GM12864 (cell line): ENCODE measurements at places on chromosomes 6 and 20.
A peak's percentile ranks its signal among the peaks of the same experiment; 100 is the strongest.

GRCh38 chr6:129936329-129937165, 75.4 kb upstream of the TMEM244 start:
- peak; percentile 10 for DNase-seq

- DNase-seq = no peak
Observed at GRCh38 chr6:167314180-167314821, 10.6 kb upstream of the TTLL2 start.

DNA sequence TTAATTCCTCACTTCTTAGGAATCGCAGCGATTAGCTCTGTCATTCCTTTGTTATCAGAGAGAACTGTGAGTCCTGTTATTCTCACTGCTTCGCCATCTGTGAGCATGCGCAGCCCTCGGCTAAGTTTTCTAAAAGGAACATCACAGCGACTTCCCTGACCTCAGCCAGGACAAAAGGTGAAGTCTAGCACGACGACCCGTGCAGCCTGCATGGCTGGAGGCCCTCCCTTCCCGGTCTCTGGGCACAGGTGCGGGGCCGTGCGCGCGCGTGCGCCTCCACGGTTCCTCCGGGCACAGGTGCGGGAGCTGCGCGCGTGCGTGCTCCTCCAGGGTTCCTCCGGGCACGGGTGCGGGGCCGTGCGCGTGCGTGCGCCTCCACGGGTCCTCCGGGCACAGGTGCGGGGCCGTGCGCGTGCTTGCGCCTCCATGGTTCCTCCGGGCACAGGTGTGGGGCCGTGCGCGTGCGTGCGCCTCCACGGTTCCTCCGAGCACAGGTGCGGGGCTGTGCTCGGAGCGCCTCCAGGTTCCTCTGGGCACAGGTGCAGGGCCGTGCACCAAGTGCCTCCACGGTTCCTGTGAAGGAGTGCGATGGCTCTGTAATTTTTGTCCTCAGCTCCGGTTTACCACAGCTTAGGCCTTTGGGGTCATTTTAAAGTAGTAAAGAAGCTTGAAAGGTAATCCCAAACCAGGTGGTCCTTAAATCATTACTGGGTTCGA, 212.3 kb downstream of the ERMARD start:
- DNase-seq = no peak

DNA sequence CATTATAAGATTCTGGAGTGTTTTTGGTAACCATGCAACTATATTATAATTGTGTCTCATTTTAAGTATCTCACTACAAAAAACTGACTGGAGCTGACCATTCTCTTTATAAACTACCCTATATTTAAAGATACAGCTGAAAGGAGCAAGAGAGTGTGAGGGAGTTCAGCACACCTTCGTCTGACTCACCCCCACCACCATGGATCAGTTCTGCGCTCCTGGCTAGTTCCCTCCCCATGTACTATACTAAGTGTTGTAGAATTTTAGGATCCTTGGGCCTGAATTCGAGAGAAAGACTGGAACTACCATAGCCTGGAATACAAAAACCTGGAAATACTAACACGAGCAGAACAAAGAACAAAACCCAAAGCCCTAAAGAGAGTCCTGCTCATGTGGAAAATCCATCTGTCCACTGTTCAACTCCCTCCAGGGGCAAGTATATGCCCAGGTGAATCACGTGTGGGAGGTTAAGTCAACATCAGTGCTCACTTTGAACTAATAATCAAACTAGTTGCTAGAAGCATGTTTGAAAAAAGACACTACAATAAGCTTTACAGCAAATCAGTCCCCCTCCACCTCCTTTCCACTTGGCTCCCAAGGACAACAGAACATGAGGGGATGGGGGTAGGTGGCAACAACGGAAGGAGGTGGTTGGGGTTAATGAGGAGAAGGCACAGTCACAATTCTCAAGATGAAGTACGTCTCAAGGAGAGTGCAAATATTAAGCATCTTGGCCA, 46.8 kb downstream of the ELOVL5 start:
- DNase-seq = no peak

DNA sequence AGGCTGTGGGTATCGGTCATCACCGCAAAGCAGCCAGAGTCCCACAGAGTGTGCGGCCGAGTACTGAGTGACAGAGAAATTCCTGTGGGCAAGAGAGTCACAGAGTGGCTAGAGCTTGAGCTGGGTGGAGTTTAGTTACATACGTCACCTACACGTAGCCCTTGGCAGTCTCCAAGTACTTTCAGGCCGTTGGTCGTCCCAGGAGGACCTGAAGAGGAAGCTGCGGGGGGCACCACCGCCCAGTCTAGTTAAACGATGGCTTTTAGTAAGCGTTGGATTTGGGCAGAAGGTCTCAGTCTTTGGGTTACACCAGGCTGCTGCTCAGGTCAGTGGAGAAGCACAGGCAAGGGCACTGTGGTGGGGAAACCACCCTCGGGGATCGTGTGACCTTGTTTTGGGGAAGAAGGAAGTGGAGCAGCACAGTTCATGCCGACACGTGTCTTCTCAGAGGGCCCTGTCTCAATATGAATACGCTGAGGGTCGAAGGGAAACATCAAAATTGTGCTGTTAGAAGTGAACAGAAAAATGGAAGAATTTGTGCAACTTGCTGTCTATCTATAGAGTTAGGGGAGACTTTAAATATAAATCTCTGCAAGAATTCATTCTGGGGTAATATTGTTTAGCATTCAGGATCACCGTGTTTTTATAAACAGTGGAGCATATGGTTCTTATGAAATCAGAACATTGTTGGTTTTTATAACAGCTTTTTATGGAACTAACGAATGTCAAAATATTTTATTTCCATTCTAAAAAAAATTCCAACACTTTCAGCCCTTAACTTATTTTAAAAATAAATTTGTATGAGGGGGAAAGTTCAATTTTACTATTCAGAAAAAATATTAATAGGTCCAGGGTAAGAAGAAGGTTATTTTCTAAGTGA, 28.6 kb downstream of the KIF25 start:
- DNase-seq = no peak

DNA sequence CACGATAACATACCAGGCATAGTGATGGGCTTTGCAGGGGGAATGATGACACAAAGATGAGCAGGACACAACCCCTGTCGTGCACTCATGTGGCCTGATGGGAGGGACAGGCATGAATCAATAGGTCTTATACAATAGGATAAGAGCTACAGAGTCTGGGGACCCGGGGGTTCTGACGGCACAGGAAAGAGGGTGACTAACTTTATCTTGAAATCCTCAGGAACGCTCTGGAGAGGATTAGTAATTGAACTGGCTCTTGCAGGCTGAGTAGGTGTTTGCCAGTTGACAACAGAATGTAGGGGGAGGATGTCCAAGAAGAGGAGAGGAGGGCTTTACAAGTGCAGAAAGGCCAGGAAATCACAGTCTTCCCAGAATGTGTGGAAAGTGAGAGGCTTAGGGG, 219.9 kb upstream of the ECI2 start:
- DNase-seq = no peak

GRCh38 chr6:48147051-48147450, 36.1 kb upstream of the PTCHD4 start:
- no peak for DNase-seq

- DNase-seq = no peak
Observed at GRCh38 chr6:130359736-130360135, 6.1 kb upstream of the TMEM200A start.

DNA sequence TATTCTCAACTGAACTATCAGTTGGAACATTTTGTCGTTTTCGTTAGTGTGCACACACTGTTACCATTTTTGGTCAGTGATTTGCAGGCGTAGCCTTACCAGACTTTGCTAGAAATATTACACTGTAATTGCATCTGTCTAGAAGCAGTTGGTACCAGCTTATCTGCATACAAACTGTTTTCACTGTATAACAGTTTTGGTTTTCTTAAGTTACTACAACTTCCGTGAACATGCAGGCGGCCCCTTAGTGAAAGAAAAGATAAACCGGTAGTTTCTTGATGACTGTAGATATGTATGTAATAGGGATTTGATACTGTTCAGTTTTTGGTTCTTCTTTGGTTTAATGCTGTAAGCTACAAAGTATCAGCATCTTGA, 1.3 kb downstream of the DSTN start:
- DNase-seq = peak; percentile 18

GRCh38 chr6:101395345-101395744, 1.8 kb downstream of the GRIK2 start:
- DNase-seq = no peak

DNA sequence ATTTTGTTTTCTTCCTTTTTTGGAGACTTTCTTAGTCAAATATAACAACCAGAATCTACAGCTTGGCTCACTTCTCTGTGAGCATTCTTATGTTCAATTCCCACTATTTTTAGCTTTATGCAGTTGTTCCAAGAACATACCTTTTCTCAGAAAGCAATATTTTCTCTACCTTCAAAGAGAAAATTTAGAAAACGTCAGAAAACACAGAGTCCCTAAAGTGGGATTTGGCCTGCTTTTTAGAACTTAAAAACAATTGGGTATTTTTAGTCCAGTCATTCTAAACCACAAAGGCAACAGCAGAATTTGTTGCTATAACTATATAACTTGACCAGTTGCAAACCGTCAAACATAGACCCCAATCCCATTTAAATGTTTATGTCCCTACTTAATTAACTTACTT, 133.1 kb downstream of the MOXD1 start:
- no peak for DNase-seq

DNA sequence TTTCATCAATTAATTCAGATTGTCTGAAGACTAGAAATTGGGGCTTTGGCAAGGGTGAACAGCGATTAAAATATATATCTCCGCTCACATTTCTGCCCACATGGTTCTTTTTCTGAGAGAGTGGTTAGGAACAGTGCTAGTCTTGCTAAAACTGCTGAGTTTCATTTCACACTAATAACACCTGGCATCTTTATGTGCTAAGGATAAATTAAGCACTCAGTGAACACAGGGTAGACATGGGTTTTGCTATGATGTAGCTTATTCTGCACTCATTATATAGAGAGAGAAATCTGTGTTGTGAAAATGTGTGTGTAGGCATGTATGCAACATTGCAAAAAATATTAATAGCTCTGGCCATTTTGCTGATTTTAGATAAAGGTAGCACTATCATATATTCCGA, 623.4 kb upstream of the FLRT3 start:
- no peak for DNase-seq

DNA sequence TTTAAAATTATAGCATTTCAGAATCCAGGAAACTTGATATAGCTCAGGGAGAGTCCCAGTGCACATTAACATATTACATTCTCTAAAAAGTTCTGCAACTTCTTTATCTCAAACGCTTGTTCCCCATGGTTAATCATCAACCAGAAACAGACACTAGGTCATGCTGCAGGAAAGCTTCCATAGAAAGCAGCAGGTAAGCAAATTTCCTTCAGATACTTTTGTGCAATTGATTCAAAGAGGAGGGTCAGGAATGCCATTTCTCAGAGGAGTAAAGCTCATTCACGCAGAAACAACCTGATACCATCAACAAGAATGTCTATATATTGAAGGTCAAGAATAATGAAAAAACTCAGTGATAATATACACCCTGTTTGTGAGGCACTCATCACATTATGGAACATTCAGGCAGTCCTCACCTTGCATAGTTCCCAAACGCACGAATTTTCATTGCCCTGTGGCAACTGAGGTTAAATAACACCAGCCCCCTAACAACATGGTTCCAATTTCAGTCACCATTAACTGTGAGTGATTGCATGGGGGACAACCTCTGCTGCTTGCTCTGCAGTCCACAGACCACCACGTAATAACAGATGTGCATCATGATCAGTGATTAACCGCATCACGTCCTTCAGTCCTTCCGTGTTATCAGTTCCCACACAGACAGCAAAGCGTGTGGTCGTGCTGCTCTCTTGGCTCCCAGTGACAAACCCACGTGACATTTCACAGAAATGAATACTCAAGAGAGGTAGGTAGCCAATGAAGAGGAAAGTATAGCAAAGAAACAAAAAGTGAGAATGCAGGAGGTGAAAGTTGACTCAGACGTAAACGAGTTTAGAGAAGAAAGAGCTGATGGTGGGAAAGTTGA, 95.7 kb downstream of the LY86 start:
- peak; percentile 87 for DNase-seq

GRCh38 chr20:12063106-12063684, 145.5 kb downstream of the BTBD3 start:
- DNase-seq = no peak

DNA sequence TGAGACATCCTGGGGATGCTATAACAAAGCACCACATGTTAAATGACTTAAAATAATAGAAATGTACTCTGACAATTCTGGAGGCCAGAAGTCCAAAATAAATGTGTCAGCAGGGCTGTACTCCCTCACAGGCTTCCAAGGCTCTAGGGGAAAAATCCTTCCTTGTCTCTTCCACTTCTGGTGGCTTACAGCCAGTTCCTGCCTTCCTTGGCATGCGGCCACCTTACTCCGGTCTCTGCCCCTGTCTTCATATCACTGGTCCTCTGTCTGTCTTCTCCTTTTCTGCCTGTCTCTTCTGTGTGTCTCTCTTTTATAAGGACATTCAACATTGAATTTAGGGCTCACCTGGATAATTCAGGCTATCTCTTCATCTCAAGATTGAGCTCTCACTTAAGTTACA, 155.3 kb upstream of the SYNCRIP start:
- no peak for DNase-seq
